ENCODE measurements at places on chromosomes 7 and 10.

- no peak for DNase-seq
These were observed 285.5 kb downstream of the HPSE2 start for GRCh38 chr10:98950106-98950505.

GRCh38 chr10:15455456-15455855 lies 84.4 kb upstream of the FAM171A1 start:
- no peak for DNase-seq

DNA sequence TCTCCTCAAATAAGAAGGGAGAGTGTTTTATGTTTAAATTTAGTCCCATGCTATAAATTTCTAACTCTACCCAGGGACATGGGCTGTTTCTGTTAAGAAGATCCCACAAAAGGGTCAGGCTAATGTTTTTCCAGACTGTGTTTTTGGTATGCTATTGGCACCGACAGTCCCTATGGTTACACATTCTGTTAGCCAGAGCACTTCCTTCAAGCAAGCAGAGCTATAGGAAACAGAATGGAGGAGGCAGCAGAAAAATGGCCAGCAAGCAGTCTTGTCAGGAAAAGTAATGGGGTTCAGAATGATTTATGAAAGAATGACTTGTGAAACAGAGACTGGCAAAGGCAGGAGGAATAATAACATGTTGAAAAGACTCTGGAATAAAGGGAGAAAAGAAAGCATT lies 44.8 kb upstream of the PHYHIPL start:
- DNase-seq = no peak

GRCh38 chr7:117582219-117582704 lies 102.4 kb downstream of the CFTR start:
- DNase-seq = peak; percentile 95

DNA sequence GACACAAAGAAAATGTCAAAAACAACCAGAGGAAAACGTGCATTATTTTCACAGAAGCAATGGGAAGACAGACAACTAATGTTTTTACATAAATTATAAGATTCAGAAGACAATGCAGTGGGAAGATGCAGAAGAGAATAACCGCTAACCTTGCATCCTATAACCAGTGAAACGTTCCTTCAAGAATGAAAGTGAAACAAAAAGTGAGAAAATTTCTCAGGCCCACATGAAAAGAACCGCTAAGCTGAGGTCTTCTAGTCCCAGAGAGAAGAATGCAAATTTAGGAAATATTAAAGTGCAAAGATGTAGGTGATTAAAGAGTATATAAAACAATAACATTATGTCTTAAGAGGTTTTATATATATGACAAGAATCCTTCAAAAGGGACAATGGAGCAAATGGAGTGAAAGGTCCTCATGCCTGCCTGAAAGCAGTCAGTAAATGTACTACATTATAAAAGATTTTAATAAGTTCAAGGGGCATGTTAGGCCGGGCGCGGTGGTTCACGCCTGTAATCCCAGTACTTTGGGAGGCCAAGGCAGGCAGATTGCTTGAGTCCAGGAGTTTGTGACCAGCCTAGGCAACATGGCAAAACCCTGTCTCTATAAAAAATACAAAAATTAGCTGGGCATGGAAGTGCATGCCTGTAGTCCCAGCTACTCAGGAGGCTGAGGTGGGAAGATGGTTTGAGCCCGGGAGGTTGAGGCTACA lies 43.1 kb upstream of the DDC start:
- no peak for DNase-seq

DNA sequence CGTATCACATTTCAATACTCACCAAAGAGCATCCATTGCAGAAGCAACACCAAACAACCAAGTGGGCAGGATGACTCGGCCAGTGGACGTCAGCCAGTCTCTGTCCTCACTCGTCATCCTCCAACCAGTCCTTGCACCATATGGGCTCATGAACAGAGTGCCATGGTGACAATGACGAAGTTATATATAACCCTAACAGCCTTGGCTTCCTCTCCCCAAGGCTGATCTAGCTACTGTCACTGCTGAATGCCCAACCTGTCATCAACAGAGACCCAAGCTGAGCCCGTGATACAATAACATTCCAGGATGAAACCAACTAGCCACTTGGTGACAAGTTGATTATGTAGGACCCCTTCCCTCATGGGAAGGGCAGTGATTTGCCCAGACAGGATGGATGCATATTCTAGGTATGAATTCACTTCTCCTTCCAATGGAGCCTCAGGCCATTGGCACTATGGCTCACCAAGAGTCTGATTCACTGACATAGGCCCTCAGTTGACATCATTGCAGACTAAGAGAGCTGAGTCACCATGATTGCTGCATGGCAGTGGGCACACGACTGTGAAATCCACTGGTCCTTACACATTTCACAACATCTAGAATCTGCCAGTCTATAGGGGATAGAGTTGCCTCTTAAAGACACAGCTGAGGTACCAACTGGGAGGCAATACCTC lies 26.3 kb upstream of the PPIF start:
- no peak for DNase-seq

GRCh38 chr10:49599546-49599945 lies 10.6 kb upstream of the SLC18A3 start:
- no peak for DNase-seq

DNA sequence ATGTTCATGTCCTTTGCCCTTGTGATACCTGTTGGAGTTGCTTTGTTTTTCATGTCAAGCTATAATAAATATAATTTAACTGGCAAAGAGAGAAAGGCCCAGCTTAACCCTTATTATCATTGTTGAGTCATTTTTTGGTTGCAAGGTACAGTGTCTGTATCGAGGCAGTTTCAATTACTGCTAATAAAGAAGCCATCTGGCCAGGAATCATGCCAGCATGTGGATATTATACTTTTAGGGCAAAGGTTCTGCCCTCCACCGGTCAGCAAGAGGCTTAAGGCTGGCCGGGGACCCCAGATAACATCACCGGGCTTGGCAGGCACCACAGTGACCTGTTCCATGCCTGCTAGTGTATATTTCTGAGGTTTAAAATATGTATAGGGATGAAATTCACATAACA lies 9.0 kb upstream of the CYP3A4 start:
- DNase-seq = no peak

DNA sequence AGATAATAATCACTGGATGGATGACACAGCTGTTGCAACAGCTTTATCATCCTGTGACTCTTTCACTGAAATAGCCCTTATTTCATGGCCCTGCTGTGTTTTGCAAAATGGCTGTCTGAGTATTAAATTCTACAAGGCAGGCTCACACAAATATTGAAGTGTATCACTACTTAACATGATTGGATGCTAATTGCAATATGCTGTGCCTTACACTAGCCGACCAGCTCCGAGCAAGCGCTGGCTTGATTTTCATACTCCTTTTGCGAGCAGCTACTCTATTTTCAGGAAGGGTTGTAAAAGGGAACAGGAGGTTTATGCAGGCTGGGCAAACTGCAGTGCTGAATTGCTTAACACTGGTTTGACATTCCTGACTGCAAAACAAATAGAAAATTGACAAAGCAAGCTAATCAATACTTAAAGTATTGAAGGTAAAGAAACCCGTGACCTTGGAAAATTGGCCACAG lies 121.6 kb downstream of the CACNB2 start:
- no peak for DNase-seq

GRCh38 chr7:100965723-100966541 lies 3.4 kb upstream of the MUC12 start:
- DNase-seq = no peak

All from HS-27A (cell line).